Activated CD4-positive, alpha-beta T cell treated with anti-CD3 and anti-CD28 coated beads, Interleukin-10, Interleukin-2, amounts not matched to agents 100 ng/mL and 50 ng/mL, durations not matched to agents 16 hours and 8 hours (primary cell): ENCODE measurements at places on chromosomes 12 and 14.

- DNase-seq, result no peak
Measured at GRCh38 chr14:81141426-81141825, 79.3 kb downstream of the GTF2A1 start.

- DNase-seq, result no peak
Measured at GRCh38 chr14:49209416-49209815, 376.8 kb downstream of the RPS29 start.

- DNase-seq, result no peak
Measured at GRCh38 chr14:53963320-53964227, 6.9 kb upstream of the BMP4 start.

DNA sequence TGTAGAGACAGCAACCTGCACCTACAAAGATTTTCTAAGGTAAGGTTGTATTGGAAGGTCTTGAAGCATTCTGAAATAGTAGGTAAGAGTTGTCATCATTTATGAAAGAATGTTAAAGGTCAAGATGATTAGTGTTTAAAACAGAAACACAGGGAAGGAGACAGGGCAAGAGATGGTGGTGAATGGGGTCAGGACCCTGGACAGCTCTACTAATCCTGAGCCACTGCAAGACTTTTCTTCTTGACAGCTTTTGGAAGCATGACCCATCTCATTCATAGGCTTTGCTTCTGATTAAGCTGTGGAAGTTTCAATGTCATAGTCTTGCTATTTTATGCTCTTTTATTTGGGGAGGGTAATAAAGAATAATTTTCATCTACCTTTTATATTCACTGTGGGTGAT lies 75.5 kb upstream of the CAND1 start:
- peak; percentile 5 for DNase-seq

DNA sequence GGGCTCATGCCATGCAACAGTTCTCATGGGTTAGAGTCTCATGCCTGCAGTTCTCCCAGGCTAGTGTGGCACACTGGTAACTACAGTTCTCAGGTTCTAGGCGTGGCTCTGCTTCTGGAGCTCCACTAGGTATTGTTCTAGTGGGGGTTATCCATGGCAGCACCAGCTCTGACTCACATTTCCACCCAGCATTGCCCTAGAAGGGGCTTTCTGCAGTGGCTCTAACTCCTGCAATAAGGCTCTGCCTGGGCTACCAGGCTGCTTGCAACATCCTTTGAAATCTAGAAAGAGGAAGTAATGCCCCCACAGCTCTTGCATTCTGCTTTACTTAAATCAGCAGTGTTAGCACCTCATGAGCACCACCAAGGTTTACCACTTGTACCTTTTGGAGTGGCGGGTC lies 220.3 kb upstream of the ARID2 start:
- no peak for DNase-seq

- DNase-seq, result peak; percentile 44
Measured at GRCh38 chr14:98167705-98168104, 1104.3 kb downstream of the BCL11B start.

GRCh38 chr12:119512772-119513497 lies 80.6 kb upstream of the TMEM233 start:
- DNase-seq, result no peak

- DNase-seq, result no peak
Measured at GRCh38 chr14:102464006-102464405, 45.6 kb downstream of the ANKRD9 start.

DNA sequence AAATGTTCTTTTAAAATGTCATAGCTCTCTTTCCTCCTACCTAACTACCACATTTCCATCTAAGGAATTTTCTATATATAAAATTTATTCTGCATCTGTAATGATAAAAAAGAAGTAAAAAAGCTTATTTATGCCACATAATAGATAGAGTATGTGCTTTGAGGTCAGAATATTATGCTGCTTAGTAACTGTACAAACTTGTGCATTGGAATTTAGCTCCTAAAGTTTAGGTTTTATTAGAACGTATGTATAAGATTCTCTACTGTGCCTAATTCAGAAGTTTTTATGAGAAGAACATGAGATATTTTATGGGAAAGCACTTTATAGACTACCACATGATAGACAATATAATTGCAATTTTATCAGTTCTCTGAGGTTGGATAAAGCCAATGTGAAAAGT lies 384.6 kb downstream of the SLC16A7 start:
- DNase-seq, result no peak

- DNase-seq, result peak; percentile 91
Measured at GRCh38 chr12:75641031-75641780, 129.8 kb upstream of the KRR1 start.
